ENCODE measurements at places on chromosomes 12 and 14.

DNA sequence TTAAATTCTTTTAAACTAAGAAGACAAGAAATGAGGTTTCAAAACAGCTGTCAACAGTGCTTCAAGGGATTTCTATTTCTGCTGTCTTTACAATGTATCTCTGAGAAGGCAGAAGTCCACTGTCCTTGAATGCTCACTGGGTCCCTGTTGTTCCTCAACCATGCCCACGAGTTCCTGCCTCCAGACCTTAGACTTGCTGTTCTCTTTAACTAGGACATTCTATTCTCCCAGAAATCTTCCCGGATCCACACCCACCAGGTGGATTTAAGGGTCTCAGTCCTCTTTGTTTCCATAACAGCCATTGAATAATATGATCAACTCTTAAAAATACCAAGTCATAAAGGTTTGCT, 6.7 kb upstream of the SLC41A2 start:
- H3K4me1 ChIP-seq = peaks cover 6% of the 10 kb centered on the region
- no peaks in the 10 kb centered on the region for H3K36me3 ChIP-seq
- no peak overlapping the region for H3K4me3 ChIP-seq
- H3K27ac ChIP-seq = no peak overlapping the region
- no peak for DNase-seq
- peaks cover 20% of the 10 kb centered on the region for H3K27me3 ChIP-seq

DNA sequence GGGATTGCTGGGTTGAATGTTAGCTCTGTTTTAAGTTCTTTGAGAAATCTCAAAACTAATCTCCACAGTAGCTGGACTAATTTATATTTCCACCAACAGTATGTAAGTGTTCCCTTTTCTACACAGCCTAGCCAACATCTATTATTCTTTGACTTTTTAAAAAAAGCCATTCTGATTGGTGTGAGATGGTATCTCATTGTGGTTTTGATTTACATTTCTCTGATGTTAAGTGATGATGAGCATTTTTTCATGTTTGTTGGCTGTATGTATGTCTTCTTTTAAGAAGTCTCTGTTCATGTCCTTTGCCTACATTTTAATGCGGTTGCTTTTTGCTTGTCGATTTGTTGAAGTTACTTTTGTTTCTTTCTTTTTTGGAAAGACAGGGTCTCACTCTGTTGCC, 301.1 kb upstream of the OR4E1 start:
- H3K27me3 ChIP-seq = no peaks in the 10 kb centered on the region
- H3K36me3 ChIP-seq = no peaks in the 10 kb centered on the region
- H3K27ac ChIP-seq = no peak overlapping the region
- no peak overlapping the region for H3K4me3 ChIP-seq

DNA sequence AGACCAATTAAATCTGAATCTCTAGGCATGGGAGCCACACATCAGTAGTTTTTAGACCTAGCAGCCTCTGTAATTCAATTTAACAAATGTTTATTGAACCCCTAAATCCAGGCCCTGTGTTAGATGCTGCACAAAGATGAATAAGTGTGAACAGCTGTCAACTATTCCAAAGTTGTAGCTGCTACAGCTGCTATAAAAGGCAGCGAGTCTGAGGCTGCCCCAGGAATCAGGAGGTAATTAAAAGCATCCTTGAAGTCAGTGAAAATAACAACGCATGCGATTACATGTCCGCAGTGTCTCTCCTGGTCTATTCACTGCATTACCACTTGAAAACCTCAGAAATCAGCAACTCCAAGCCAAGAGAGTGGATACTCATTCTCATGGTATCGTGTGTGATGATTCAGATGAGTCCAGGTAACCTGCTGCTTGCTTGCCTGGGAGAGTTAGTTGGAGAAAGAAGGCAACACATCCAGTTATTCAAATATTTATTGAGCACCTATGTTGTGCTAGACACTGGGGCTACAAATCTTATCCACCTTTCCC, 34.9 kb upstream of the DDHD1 start:
- no peak overlapping the region for H3K27ac ChIP-seq
- no peak overlapping the region for H3K4me3 ChIP-seq
- peak; percentile 6 for DNase-seq
- H3K36me3 ChIP-seq = no peaks in the 10 kb centered on the region

- peak overlapping the region; percentile 85 for H3K27ac ChIP-seq
Measured at GRCh38 chr12:106246891-106247673, 738 bp downstream of the CKAP4 start.

GRCh38 chr12:54039417-54040147, 6.7 kb downstream of the HOXC5 start:
- peak overlapping the region; percentile 9 for H3K4me3 ChIP-seq
- H3K4me1 ChIP-seq = peaks cover 30% of the 10 kb centered on the region
- H3K27ac ChIP-seq = no peak overlapping the region
- H3K27me3 ChIP-seq = no peaks in the 10 kb centered on the region
- H3K36me3 ChIP-seq = no peaks in the 10 kb centered on the region

DNA sequence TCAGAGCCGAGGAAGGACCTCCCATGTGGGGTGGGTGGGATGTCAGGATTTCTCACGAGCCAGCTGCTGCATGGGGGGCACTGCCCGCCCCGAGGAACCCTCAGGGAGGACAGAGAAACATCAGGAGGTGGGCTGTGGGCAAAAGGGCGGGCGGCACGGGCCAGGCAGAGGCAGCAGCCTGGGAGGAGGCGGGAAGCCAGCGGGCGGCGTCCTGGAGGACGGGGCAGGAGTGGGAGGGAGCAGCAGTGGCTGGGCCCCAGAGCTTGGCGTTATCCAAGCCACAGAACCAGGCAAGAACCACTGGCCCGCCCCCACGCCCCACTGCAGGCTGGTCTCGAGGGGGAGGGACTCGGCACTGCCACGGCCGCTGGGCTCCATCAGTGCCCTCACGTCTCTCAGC, 2.4 kb downstream of the C14orf180 start:
- no peaks in the 10 kb centered on the region for H3K36me3 ChIP-seq
- peaks cover 15% of the 10 kb centered on the region for H3K27me3 ChIP-seq

DNA sequence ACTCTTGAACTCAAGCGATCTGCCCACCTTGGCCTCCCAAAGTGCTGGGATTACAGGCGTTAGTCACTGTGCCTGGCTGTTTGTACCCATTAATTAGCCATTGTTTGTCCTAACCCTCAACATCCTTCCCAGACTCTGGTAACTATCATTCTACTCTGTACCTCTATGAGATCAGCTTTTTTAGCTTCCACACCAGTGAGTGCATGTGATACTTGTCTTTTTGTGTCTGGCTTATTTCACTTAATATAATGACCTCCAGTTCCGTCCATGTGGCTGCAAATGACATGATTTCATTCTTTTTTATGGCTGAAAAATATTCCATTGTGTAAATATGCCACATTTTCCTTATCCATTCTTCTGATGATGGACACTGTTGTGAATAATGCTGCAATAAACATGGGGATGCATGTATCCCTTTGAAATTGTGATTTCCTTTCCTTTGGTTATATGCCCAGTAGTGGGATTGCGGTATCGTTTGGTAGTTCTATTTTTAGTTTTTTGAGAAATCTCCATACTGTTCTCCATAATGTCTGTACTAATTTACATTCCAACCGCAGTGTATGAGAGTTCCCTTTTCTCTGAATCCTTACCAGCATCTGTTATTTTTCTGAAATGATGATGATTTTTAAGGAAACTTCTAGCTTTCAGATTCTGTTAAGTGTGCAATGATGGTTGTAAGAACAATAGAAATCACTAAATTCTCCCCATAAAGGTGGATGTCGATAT, 6.7 kb upstream of the PPP4R3A start:
- no peak overlapping the region for H3K4me3 ChIP-seq
- no peaks in the 10 kb centered on the region for H3K36me3 ChIP-seq
- no peaks in the 10 kb centered on the region for H3K27me3 ChIP-seq
- H3K4me1 ChIP-seq = no peaks in the 10 kb centered on the region
- H3K27ac ChIP-seq = no peak overlapping the region

Data from osteoblast (primary cell).